Stimulated activated CD8-positive, alpha-beta memory T cell treated with anti-CD3 and anti-CD28 coated beads, Interleukin-15, amount 100 ng/mL, for 48 hours (primary cell): ENCODE measurements at places on chromosomes 6 and 20.

DNA sequence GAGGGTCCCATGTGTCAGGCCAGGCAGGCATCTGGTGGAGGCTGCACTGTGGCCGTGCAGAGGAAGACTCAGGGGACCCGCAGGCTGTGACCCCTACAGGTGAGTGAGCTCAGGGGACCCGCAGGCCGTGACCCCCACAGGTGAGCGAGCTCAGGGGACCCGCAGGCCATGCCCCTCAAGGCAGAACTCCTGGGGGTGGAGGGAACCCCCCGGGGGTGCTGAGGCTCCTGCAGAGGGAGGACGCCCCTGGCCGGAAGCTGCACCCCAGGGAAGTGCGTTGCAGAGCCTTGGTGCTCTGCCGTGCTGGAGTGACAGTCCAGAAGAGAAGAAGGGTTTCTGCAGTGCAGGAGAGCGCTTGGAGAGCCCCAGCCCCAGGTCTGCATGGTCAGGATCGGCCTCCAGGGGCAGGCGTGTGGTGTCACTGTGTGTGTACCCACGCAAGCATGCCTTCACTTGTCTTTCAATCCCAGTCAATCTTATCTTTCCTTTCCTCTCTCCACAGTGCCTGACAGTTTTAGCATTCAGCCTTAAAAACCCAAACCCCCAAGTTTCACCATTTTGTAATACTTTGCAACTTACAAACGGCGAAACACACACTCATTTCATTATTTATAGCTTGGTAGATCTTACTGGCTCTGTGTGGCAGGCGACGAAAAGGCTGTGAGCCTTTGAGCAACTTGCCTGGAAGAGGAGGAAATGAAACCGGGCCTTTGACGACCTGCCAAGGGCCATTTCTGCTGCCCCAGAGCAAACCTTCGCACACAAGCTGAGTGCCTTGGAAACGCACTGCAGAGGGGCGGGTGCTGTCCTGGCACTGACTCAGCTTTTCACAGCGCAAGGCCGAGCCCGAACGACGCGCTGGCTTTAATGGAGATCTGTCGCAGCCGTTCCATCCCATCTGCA, 101.4 kb upstream of the AGPAT4 start:
- no peak for DNase-seq

- no peak for DNase-seq
Observed at GRCh38 chr6:131680868-131681267, 20.3 kb downstream of the OR2A4 start.

DNA sequence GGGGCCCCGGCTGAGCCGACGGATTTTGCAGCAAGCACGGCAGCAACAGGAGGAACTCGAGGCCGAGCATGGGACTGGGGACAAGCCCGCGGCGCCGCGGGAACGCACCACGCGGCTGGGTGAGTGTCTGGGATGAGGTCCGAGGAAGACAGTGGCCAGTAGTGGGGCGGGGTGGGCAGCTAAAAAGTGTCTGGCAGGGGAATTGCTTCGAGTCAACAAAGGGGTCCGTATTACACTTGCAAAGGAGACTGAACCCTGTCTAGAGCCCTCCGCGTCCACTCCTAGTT, 356 bp downstream of the BYSL start:
- no peak for DNase-seq

DNA sequence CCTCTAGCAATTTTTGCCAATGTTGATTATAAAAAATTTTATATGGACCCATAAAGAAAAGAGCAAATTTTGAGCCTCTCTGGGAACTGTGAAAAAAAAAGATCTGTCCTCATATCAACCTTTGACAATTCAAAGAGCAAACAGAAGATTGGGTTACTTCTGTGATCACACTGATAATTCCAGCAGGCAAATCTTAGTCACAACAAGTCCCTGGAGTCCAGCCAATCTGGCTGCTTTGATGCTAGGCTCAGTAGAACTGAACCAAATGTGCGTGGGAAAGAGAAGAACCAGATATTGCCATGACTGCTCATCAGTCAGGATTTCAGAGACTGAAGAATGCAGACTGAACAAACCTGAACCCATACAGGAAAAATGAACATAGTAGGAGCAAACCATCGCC, 438.4 kb upstream of the FLRT3 start:
- no peak for DNase-seq

DNA sequence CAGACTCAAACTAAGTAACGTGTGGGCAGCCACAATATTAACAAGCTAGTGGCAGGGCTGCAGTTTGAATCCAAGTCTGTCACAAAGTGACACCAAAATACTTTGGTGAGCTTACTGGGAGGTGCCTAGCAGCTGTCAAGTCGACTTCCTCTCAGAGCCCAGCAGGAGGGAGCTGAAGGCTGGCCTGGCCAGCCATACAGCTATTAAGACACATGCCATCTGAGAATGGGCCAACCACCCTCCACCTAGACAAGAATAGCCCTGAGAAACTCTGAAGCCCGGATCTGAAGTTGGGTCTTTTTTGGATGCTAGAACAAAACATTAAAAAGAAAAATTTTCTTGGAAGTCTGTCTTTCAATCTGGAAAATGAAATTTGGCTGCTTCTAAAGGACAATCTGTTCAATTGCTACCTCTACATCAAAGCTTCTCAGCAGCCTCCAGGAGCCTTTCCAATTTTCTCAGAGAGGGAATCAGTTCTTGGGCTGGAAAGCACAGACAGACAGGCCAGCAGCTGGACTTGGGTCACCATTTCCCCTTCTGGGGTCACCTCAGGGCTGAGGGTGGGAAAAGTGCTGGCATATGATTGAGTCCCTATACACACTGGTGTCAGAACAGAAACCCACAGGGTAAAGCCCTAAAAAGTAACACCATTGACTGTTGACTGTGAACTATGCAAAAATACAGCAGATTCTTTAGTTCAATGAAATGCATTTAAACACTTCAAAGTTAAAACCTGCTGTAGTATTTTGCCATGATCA, 42.9 kb downstream of the UQCC1 start:
- DNase-seq, result no peak

DNA sequence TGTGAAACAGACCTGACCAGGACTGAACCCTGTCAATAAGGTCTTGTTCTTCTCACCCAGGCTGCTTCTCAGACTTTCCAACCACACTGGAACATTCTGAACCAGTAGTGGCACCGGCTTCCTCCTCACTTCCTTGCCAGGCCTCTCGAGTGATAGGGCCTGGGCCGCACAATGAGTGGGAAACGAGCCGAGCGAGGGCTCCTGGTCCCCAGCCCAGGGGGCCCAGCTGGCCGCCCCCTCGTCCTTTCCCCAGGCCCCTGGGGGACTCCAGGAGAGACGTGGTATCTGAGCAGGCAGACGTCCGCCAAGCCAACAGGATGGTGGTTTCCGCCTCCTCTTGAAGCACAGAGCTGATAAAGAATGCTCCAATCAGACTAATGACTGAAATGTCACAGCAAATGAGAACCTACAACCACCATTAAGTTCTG, 117.9 kb downstream of the GMDS start:
- DNase-seq, result peak; percentile 49

- no peak for DNase-seq
Observed at GRCh38 chr6:47734831-47735481, 36.6 kb downstream of the ADGRF4 start.

GRCh38 chr6:3875486-3875885, 26.3 kb downstream of the FAM50B start:
- DNase-seq, result no peak

- DNase-seq, result no peak
Observed at GRCh38 chr6:135141728-135142127, 39.4 kb upstream of the MYB start.

- DNase-seq, result no peak
Observed at GRCh38 chr20:33521461-33521860, 31.6 kb downstream of the CBFA2T2 start.

- DNase-seq, result no peak
Observed at GRCh38 chr6:170022291-170022722, 268.6 kb downstream of the DLL1 start.

DNA sequence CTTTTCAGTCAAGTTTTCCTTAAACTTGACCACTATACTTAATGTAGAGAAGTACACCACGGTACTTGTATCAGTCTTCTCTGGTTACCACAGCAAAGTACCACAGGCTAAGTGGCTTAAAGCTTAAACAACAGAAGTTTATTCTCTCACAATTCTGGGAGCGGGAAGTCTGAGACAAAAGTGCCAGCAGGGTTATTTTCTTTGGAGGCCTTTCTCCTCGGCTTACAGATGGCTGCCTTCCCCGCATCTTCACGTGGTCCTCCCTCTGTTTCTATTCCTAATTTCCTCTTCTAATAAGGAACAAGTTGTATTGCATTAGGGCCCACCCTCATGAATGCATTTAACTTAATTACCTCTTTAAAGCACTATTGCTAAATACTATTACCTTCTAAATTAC, 258.0 kb downstream of the PLCB1 start:
- DNase-seq, result no peak

DNA sequence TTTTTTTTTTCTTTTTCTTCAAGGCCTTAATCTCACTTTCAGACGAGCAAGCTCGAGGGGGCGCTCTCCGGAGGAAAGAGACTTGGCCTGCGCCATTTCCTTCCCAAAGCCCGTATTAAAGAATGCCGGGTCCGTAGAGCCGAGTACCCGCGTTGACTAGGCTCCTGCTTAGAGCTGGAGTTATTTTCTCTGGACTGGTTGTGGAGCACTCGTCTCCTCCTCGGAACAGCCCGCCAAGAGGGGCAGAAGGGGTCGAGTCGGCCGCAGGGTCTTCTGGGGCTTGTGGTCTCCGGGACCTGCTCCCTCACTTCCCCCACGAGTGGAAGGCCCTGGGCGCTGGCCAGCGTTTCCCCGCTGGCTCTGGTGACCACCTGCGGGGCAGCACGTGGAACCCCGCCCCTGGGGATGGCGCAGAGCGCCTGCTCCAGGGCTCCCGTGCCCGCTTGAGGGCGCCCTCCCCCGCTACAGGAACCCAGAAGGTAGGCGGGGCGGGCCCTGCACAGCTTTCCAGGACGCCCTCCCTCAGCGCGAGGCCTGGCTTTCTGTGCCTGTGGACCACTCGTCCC, 2.7 kb upstream of the MEI4 start:
- DNase-seq, result no peak

- DNase-seq, result no peak
Observed at GRCh38 chr6:104607501-104607900, 252.2 kb downstream of the HACE1 start.

DNA sequence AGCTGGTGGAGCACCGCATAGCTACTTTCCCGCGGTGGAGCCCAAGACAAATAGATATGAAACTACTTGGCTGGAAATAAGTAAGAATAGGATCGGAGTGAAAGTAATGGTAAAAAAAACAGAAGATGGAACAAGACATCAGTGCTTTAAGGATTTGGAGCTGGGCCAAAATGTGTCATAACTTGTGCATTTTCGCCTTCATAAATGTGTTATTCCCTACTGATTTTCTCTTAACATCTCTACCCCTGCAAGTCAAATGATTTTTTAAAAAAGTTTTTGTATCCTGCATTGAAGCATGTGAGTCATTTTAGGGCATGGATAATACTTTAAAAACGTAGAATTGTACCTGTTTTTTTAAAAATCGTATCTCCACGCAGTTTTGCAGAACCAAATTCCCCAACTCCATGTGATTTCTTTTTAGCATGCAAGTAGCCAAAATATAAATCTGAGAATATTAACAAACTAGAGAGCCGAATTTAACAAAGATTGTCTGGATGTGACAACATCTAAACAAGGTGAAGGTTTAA, 882 bp upstream of the FAM184A start:
- DNase-seq, result no peak

- DNase-seq, result peak; percentile 10
Observed at GRCh38 chr6:146770965-146771735, 172.4 kb downstream of the ADGB start.

- no peak for DNase-seq
Observed at GRCh38 chr6:33050014-33050810, 23.2 kb downstream of the HLA-DPA1 start.
